ENCODE measurements at places on chromosomes 2 and 18.
A peak's percentile ranks its signal among the peaks of the same experiment; 100 is the strongest.

DNA sequence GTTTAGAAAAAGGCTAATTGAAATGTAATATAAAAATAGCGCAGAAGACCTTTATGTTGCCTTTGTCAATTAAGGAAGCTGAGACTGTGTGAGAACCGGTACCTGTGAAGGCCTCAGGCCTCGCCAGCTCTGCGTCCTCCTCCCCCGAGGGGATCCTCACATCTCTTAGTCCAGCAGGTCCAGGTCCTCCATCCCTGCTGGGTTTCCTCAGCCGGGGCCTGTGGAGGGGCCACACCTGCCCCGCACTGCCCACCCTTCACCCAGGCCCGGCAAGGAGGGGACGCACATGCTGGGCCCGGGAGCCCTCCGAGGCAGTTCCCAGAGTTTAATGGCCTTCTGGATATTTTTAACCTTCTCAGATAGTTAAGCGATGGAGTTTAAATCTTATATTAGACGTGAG, 3.5 kb downstream of the KCNG2 start:
- no peak for DNase-seq

GRCh38 chr2:63301481-63301880, 250.9 kb downstream of the OTX1 start:
- no peak for DNase-seq

GRCh38 chr2:16639431-16639830, 26.2 kb downstream of the CYRIA start:
- no peak for DNase-seq

DNA sequence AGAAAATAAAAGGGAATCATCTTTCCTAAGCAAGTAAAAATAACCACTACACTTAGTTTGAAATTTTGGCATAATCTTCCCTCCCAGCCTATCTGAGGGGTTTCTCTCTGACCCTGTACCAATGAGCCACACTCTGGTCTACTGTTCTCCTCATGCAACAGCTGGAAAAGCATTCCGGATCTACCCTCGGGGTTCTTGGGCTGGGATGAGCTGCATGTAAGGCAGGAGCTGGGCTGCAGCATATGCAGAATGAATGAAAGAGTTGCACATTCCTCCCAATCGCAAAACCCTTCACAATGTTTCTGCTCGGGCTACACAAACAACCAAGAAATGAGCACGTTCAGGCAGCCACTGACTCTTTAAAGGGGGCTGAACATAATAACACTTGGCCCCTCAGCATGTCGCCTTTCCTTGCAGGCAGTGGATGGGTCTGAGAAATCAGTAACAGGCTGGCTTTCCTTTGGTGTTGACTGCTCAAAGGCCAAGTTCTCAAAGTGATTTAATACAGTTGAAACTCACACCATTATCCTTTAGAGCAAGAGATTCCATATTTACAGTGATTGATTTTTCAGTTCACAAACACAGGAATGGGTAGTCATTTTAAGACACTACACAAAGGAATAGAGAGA, 180.4 kb upstream of the ZFP36L2 start:
- no peak for DNase-seq

DNA sequence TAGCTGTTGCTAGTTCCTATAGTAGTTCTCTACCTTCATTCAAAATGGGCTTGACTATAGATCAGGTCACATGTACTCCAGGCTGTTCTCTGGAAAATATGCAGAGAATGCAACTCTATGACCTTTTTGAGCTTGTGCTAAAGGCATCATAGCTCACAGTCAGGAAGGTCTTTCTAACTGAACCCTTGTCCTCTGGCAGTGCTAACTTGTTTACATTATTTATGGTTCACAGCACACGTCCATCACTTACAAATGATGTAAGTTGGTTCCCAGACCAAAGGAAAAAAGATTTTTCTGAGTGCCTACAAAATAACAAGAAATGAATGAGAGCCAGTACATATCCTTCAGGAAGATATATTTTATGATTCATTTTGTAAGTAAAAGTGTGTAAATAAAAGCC, 236.1 kb downstream of the GCA start:
- no peak for DNase-seq

- no peak for DNase-seq
These were observed 472.1 kb downstream of the CDH2 start for GRCh38 chr18:27704736-27705361.

- DNase-seq, result no peak
These were observed 30.3 kb upstream of the B3GNT7 start for GRCh38 chr2:231364961-231365810.

GRCh38 chr18:6866552-6867085, 137.1 kb downstream of the ARHGAP28 start:
- no peak for DNase-seq

- peak; percentile 79 for DNase-seq
These were observed 101.9 kb downstream of the FOXI3 start for GRCh38 chr2:88350331-88351248.
